ENCODE measurements at places on chromosomes 12 and 14. TPM values are rescaled to one million over a fixed set of nuclear protein-coding genes. Genes with fewer than 3 reads are reported as not detected.

ALX1 gene
- polyA plus RNA-seq = 0.90 TPM

MSI1 gene
- 0.80 TPM for polyA plus RNA-seq

GPR84 gene
- polyA plus RNA-seq = not detected

DNA sequence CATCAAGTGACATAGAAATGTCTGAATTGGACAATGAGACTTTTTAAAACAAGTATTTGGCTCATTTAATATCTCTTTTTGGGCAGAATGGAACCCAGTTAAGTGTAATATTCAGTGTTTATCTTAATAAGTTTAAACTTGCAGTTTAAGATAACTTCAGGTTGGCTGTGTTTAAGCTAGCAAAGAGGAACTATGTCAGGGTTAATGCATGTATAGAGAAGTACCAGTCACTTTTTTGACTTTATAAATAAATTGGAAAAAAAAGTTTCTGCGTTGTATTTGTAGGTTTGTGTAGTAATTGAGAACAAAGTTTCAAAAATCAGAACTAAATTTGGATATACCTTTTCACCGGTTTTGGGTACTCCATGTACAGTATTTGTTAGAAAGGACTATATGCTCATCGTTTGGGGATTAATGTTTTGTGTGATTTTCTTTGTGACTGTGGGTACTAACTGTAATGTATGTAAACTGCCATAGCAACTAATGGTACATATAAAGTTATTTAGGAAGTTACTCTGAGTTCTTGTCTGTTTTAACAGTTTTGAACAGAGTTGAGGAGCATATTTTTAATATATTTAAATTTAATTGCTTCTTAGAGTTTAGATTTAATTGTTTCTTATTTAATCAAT lies 4.5 kb downstream of the HMGA2 start:
- no peaks in the 10 kb centered on the region for H3K27me3 ChIP-seq
- peaks cover under 1% of the 10 kb centered on the region for H3K4me1 ChIP-seq
- H3K27ac ChIP-seq = no peak overlapping the region
- H3K4me3 ChIP-seq = peak overlapping the region; percentile 1

DNA sequence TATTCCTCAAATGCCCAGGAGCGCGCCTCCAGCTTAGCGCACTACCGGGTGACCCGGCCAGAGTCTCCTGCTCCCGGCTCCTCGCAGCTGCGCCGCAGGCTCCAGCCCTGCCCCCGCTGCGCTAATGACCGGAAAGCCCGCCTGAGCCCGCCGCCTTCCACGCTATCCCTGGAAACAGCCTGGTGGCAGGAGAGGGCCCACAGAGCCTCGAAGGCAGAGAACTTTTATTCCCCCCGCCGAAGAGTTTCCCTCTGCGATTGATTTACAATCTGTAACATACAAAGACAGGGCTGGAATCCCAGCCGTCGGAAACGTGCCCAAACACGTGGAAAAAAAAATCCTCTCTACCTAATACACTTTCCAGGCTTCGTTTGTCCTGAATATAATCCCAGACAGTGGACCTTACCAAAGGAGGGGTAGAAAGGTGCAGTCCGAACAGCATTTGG lies 1.5 kb downstream of the COL2A1 start:
- no peak overlapping the region for H3K27ac ChIP-seq
- peaks cover 32% of the 10 kb centered on the region for H3K4me1 ChIP-seq
- no peaks in the 10 kb centered on the region for H3K36me3 ChIP-seq

DNA sequence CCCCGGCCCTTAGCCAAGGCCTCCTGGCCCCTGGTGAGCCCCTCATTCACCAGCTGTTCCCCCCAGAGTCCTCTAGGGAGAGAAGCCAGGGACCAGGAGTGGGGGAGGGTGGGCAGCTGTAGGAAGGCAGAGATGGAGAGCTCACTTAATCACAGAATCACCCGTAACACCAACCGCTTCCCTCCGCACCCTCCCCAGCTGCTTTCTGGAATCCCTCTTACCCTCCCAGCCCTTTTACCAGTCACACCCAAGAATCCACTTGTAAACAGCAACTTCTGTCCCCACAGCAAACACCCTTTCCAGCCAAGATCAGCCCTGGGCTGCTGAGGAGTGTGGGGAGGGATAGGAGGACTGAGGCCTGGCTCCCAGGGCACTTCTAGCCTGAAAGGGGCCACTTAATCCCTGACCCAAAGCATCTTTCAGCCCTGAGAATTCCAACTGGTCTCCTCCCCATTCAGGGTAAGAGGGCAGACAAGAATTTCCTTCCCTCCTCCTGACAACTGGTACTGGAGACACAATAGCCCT lies 18.8 kb downstream of the NCKAP5L start:
- H3K36me3 ChIP-seq = peaks cover 14% of the 10 kb centered on the region
- peak overlapping the region; percentile 48 for H3K27ac ChIP-seq
- H3K4me3 ChIP-seq = no peak overlapping the region
- no peaks in the 10 kb centered on the region for H3K4me1 ChIP-seq
- peak; percentile 31 for DNase-seq

DNA sequence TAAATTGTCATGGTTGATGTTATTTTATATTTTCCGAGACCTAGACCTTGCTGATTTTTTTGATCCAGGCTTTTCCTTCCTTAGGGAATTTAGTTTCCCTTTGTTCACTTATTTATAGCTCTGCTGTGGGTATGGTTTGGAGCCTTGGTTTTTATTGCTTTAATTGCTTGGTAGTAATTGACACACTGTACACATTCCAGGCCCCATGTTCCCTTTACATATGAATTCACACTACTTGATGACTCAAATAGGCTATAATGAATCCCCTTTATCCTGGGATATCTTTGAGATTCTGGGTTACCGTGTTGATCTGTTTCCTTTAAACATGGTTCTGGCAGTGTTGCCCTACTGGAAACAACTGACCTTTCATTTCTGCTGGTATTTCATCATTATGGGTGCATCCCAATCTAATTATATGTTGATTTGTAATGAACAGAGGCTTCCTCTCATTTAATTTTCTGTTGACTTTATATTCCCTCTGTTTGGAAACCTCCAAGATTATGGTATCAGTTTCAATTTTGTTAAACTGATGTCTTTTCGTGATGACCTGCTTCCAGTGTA lies 424.0 kb downstream of the RAD51B start:
- DNase-seq = no peak
- no peak overlapping the region for H3K27ac ChIP-seq
- H3K4me1 ChIP-seq = peaks cover 27% of the 10 kb centered on the region
- no peaks in the 10 kb centered on the region for H3K27me3 ChIP-seq
- no peaks in the 10 kb centered on the region for H3K36me3 ChIP-seq
- H3K4me3 ChIP-seq = no peak overlapping the region

DNA sequence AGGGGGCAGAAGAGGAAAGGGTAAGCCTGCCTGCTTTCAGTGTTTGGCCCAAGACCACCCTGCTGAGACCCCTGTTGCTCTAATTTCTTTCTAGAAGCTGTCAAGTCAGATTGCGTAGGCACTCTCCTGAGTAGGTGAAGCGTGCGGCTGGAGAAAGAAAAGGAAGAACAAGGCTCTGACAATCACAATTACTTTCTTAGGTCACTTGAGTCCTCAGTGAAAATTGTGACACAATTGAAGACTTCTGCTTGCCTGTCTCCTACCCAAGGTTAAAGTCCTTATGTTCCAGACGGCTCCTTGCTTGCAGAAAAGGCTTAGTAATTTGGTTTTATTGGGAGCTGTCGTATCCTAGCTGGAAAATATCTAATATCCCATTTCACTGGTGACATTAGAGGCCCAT lies 721 bp upstream of the CTSG start:
- no peak overlapping the region for H3K4me3 ChIP-seq
- H3K27me3 ChIP-seq = no peaks in the 10 kb centered on the region
- no peak overlapping the region for H3K27ac ChIP-seq
- no peaks in the 10 kb centered on the region for H3K4me1 ChIP-seq

DNA sequence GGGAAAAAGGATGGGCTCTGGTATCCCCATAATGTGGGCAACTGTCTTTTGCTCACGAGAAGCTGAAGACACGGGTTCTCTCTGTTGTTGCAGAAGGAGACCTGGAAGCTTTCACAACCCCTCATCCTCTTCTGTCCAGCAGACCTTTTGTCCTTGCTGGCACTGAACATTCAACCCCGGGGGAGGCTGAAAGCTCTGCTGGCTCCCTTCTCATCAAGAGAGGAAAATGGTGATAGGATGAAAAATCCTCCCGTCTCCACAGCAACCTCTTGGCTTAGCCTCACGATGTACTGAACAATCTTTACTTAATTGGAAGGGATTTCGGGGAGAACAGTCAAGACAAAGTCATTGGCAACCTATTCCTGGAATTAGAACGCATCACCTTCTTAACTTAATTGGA lies 39.0 kb downstream of the ELK3 start:
- no peak overlapping the region for H3K27ac ChIP-seq
- DNase-seq = no peak
- H3K4me3 ChIP-seq = no peak overlapping the region
- H3K27me3 ChIP-seq = no peaks in the 10 kb centered on the region
- H3K36me3 ChIP-seq = no peaks in the 10 kb centered on the region

GRCh38 chr14:61151251-61151650 lies 129.9 kb downstream of the TMEM30B start:
- no peaks in the 10 kb centered on the region for H3K27me3 ChIP-seq
- no peak for DNase-seq

Data from kidney (tissue), 22 donors.